ENCODE measurements at places on chromosomes 2 and 18.

GRCh38 chr2:50614056-50614455, 417.9 kb downstream of the NRXN1 start:
- DNase-seq, result no peak

GRCh38 chr2:38615237-38615636, 12.5 kb upstream of the HNRNPLL start:
- DNase-seq, result no peak

DNA sequence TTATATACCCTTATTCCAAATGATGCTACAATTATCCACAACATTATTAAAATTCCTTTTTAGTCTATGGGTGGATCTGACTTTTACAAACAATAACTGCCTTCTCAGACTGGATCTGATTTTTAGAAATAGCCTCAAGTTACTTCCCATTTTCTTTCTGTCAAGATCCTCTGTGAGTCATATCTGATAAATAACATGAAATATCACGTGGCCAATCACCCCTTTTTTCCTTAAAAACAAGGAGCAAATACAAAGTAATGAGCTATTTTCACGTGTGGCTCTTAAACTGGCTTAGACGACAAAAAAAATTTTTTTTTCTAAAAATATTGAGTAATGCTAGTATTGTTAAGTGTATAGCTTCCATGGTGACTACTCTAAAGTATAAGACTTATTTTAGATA, 6.7 kb downstream of the PELI1 start:
- no peak for DNase-seq

DNA sequence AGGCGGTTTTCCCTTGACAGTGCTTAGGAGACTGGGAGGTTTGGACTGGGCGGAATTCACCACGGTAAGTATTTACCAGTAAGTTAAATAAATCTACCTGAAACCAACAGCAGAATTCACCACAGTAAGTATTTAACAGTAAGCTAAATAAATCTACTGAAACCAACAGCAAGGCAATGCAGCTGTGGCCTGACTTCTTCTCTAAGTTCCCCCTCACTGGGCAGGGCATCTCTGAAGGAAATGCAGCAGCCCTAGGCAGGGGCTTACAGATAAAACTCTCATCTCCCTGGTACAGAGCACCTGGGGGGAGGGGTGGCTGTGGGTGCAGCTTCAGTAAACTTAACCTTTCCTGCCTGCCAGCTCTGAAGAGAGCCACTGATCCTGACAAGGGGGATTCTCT, 432.5 kb upstream of the LRRTM1 start:
- DNase-seq, result no peak

- no peak for DNase-seq
Observed at GRCh38 chr2:127771756-127772155, 39.2 kb downstream of the WDR33 start.

DNA sequence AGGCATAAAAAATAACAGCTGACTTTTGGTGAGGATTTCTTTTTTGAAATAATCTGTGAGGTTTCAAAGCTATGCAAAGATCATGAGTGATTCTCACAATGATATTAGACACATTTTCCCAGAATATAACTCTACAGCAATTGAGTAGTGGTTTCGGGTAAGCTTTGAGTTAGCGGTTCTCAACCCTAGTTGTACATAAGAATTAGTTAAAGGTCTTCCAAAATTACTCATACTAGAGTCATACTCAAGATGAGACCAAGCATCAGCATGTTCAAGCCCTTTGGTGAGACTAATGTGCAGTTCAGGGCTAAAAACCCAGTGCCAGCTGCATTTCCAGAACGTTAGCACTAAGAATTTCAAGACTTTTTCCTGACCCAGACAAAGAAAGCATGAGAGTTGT, 31.1 kb downstream of the DSG4 start:
- no peak for DNase-seq

GRCh38 chr18:58402951-58403702, 225.8 kb downstream of the ALPK2 start:
- DNase-seq, result no peak

GRCh38 chr18:34709750-34710441, at the start of gene DTNA:
Gene DTNA, plus strand, starts transcription at chr18:34710298. Its CDS starts 45,679 bp downstream, at chr18:34755977.
- no peak for DNase-seq

DNA sequence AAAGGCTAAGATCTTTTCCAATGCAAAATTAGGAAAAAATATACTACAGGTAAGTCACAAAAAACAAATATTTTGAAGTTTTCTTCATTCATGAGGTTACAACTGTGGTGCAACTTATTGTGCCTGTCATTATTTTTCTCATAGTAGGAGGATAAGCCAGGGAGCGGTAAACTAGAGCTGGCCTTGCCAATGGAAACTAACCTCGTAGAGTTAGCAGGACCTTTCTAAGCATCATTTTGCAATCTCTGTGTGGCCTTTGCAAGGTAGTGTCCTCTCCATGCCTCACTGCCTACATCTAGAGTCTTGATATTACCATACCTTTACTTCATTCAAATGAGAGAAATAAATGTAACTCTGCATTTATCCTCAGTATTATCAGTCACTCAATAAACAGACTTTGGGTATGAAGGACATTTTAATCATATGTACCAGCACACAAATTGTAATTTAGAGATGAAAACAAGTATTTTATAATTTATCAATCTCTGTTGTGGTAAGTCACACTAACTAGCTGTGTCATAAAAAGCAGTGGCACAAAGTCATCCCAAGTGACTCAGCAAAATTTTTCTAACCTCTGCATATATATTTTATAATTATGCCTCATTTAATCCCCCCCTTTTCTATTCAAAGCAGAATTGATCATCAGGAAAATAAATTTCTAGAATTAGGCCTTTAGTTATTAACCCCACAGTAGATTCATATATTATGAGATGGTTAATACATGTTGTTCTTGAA, 47.0 kb downstream of the LANCL1 start:
- no peak for DNase-seq

DNA sequence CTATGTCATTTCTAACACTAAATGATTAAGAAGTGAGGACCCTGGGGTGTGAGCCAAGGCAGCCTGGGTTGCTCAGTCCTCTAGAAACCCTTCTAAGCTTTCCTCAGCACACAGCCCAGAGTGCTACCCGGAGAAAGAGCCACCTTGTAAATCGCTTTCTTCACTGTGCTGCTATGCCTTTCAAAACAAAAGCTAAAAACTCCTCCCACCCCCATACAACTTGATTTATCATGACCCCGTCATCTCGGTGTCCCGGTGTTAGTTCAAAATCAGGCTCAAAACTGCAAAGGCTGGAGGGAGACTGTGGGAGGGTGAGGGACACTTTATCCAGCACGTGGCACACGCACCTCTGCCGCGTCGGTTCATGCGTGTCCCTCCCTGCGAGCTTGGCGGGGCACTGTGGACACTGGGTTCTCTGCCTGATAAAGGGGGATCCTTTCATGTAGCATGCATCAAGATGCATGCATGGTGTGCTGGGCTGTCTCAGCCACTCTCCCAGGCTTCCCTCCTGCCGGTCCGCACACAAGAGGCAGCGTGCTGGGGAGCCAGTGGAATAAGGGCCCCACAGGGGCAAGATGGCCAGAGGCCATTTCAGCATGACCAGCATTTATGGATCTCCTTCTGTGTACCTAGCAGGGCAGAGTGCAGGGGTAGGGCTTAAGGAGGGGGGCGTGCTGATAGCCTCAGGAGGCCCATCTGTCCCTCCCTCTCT, 170.4 kb downstream of the SMAD7 start:
- DNase-seq, result no peak

GRCh38 chr18:56043641-56044061, 455.7 kb upstream of the TCF4 start:
- DNase-seq, result no peak

DNA sequence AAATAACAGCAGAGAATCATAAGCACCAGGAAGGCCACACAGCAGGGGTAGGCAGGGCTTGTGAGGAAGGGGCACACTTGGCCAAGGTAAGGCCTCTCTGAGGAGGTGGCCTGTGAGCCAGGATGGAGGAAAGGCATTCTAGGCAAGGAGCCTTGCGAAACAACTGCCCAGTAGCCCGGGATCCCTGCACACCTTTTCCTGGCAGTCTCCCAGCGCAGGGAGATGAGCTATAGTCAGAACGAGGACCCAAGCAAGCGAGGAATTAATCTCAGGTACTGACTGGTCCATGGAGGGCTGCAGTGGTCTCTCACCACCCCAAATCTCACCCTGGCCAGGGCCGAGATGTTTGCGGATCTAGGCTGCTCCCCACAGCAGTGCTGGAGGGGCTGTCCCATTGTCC, 64.9 kb upstream of the STPG4 start:
- DNase-seq, result no peak

- DNase-seq, result no peak
Observed at GRCh38 chr2:12720278-12720620, 3.5 kb downstream of the TRIB2 start.

DNA sequence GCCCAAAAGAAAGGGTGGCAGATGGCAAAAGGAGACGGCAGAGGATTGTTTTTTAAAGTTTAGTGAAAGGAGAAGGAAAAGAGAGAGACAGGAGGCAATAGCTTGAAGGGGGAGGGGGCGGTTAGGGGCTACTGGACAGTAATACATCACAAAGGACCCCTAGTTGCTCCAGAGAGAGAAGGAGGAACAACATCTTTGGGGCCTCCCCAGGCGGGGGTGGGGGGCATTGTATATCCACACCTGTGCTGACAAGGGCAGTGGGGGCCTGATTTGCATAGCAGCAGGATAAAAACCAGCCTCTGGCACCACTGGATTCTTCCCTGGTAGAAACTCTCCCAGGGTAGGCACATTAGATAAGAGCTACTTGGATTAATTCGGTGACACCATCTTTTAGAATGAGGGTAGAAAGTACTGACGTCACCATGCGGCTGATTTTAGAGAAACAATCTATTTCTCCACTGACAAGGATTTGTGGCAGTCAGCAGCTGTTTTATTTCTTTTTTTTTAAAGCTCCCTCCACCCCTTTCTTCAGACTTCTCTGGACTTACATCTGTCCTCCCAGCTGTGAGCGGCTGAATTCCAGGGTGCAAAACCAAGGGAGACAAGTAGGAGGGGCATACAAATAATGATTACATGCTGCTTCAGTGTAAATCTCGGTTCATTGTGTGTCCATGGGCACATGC, 199.8 kb upstream of the NRP2 start:
- DNase-seq, result no peak

GRCh38 chr2:136235546-136235945, 117.6 kb upstream of the CXCR4 start:
- DNase-seq, result no peak

- no peak for DNase-seq
Observed at GRCh38 chr2:111196435-111196834, 75.7 kb downstream of the BCL2L11 start.

GRCh38 chr2:241617431-241618154, 19.4 kb downstream of the THAP4 start:
- DNase-seq, result no peak

GRCh38 chr2:201643216-201643890, at the start of gene TMEM237:
Gene TMEM237, minus strand, starts transcription at chr2:201643503. Its CDS starts 103 bp downstream, at chr2:201643400.
- DNase-seq, result no peak

DNA sequence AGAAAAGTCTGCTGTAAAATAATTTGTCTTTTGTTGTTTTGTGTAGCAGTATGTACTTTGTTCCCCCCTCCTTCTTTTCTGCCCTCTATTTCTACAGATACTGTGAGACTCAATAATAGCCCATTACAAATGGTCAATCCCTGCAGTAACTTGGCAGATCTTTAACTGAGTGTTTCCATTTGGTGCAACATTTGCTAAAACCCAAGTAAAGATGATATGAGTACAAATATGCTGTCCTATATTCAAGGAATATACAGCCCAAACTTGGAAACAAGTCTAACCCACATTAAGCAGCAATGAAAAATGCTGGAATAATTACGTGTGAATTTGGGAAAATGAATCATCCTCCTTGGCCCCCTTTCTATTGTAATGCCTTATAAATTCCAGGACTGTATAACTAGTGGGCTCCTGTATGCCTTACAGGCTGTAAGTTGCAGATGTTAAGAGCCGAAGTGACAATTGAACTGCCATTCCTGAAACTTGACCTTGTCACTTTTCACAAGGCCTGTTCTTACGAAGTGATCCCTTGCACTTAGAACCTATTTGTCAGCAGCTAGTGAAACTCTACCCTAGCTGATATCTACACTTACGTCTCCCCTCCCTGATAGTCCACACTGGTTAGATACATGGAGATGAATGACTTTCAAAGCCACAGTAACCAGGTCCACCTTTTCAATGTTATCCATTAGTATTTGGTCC, 104.9 kb downstream of the IRS1 start:
- no peak for DNase-seq

GRCh38 chr18:76791642-76792041, 30.7 kb upstream of the ZNF236 start:
- DNase-seq, result no peak

DNA sequence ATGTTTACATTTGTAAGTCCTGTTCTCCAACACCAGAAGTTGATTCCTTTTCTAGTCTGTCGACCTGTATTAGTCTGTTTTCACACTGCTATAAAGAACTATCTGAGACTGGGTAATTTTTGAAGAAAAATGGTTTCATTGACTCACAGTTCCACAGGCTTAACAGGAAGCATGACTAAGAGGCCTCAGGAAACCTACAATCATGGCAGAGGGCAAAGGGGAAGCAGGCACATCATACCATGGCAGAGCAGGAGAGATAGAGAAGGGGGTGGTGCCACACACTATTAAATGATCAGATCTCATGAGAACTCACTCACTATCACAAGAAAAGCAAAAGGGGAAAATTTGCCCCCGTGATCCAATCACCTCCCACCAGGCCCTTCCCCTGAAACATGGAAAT, 112.8 kb upstream of the MAP3K20 start:
- no peak for DNase-seq

DNA sequence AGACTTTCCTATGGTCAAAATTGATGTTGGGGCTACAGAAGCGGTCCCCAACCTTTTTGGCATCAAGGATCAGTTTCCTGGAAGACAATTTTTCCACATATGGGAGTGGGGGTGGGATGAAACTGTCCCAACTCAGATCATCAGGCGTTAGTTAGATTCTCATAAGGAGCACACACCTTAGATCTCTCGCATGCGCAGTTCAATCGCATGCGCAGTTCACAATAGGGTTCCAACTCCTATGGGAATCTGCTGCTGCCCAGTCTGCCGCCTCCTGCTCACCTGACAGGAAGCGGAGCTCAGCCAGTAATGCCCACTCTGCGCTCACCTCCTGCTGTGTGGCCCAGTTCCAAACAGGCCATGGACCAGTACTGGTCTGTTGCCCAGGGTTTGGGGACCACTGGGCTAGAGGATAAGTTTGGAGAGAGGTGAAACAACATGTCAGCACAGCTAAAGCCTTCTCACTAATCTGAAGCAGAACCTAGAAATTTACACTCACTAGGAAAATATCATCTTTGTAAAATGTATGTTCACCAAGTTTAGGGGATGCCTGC, 410.8 kb upstream of the ZNF804A start:
- DNase-seq, result no peak

All from stimulated activated CD8-positive, alpha-beta memory T cell treated with anti-CD3 and anti-CD28 coated beads, Interleukin-7, amount 100 ng/mL, for 1 hour (primary cell).